ENCODE measurements at places on chromosomes 11 and 22. TPM values are rescaled to one million over a fixed set of nuclear protein-coding genes. Genes with fewer than 3 reads are reported as not detected.

GRCh38 chr11:125426818-125427528, 69.1 kb downstream of the FEZ1 start:
- DNase-seq: no peak

P4HA3 gene
- 0.18 TPM for polyA plus RNA-seq

DNA sequence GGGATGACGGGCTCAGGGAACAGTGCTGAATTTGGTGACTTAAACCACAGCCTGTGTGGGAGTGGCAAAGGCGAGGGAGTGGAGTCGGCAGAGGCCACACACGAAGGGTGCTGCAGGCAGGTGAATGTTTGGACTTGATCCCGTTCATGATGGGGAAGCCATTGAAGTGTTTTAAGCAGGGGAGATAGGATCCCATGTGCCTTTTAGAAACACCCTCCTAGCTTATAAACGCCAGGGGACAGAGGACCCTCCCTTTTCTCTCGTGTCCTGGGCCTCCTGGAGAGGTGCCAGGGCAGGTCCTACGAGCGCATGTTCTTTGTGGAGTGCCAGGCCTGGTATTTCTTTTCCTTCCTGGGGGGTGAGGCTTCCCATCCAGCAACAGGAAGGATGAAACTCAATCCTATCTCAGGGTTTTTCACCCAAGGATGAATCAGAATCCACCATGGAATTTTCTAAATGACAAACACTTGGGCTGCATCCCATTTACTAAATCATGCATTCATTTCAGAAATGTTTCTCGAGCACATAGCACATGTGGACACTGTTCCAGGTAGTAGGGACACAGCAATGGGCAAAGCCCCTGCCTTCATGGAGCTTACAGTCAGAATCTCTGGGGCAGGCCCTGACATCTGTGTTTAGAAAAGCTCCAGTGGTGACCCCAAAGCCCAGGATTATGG, 59.6 kb downstream of the CHRDL2 start:
- no peak for DNase-seq

- no peak for DNase-seq
Measured at GRCh38 chr11:47296045-47296444, 26.1 kb downstream of the MADD start.

NFAM1 gene
- 2.0 TPM for polyA plus RNA-seq

DNA sequence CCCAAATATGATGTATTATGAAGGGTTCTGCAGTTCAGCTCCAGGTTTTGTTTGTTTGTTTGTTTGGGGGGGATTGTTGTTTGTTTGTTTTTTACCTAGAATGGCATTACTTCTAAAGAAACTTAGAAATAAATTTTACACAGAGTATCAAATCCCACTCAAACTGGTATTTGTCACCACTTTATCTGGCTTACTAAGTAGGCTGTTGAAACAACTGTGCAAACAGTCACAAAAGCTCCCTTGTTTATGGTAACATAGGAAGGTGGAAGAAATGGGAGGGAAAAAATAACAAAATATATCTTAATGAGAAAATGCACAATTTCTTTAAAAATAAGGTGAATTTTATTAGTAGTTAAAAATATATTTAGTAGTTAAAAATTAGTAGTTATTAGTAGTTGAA, 108.3 kb upstream of the ANO5 start:
- no peak for DNase-seq

SYT7 gene
- polyA plus RNA-seq: 1.3 TPM

GRCh38 chr22:49372530-49373288, 455.0 kb downstream of the BRD1 start:
- no peak for DNase-seq

DNA sequence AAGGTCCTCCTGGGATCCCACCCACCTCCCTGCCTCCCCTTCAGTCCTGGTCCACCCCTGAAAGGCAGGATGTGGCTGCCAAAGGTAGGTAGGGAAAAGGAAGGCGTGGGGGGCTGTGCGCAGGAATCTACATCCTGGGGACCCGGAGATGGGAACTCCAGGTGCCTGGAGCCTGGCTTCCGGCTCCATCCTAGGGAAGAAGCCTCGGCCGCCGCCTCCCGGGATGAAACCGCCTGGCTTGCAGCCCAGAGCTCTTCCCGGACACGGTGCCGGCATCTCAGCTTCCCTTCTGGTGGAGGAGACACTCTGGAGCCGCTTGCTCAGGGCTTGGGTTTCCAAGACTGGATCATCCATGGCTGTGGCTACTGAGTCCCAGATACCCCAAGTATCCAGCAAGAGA, 33.3 kb upstream of the PDGFB start:
- DNase-seq: no peak

GRCh38 chr11:29844701-29845379, 172.0 kb downstream of the KCNA4 start:
- DNase-seq: no peak

GRCh38 chr22:41681616-41682015, 7.1 kb downstream of the SNU13 start:
- DNase-seq: no peak

SLC22A6 gene
- polyA plus RNA-seq: not detected

NAALAD2 gene
- polyA plus RNA-seq: 0.23 TPM

GRCh38 chr11:78694152-78694551, 119.5 kb upstream of the NARS2 start:
- no peak for DNase-seq

GRCh38 chr11:120306519-120307242, 18.4 kb upstream of the TLCD5 start:
- no peak for DNase-seq

DNA sequence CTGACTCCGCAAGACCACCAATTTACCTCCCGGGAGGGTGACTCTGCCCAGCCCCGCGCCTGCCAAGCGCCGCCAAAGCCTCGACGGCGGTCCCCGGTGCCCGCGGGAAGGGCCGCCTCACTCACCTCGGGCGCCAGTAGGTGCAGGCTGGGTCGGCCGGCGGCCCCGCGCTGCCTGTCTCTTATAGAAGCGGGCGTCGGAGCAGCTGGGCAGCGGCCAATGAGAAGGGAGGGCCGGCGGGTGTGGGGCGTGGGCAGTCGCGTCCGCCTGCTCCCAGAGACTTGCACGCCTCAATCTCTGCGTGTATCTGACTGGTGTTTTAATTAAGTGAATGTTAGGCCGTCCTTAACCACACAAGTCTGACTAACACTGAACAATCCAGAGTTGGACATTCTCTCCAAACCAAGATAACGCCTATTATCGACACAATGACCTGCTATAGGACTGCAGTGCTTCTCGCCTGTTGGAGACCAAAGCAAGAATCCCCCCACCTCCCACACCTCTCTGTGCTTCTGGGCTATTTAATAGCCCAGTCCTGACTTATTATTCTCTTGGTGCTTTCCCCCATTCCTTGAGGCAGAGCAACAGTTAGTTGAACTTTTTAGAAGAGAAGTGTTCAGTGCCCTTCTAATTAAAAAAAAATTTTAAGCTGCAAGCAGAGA, at the start of gene TPH1:
Gene TPH1 (minus strand): TSS at position 154 of the 662 bp plus-strand sequence. CDS start 5,507 bp downstream, outside the sequence.
- DNase-seq: no peak

DNA sequence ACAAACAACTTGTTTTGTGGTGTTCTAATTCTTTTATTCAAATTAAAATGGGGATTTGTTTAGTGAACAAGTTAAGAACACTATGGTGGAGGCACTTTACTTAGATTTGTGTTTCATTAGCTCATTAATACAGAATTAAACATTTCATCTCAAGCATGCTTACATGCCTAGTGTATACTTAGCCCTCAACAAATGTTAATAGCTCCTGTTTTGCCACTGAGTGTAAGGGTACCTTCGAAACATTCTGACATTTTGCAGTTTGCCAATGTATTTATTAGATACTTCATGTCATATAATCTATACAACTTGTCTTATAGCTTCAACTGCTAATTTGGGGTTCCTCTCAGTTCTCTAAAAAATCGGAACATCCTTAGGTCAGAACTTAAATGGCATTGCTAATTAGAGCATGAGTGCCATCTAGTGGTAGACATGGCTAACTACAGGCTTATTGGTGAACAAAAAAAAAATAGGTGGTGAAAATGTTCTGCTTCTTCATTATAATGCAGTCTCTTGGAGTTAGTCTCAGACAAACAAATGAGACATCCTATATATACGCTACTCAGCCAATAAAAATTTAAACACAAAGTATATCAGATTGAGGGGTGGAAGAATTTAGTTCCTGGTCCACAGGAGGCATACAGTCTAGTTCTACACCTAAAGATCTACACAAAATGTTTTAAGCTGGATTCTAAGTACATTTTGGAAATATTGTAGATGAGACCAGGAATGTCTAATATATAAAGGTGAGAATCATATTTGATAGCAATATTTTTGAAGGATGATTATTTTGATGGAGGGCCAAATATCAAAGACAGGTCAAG, 4.9 kb upstream of the CNTN5 start:
- DNase-seq: peak; percentile 42

SCGB1A1 gene
- 27.2 TPM for polyA plus RNA-seq

- DNase-seq: peak; percentile 58
Measured at GRCh38 chr11:68213135-68213515, at the start of gene KMT5B. Gene KMT5B, minus strand, starts transcription at chr11:68213296. Its CDS starts 23,220 bp downstream, at chr11:68190076.

DNA sequence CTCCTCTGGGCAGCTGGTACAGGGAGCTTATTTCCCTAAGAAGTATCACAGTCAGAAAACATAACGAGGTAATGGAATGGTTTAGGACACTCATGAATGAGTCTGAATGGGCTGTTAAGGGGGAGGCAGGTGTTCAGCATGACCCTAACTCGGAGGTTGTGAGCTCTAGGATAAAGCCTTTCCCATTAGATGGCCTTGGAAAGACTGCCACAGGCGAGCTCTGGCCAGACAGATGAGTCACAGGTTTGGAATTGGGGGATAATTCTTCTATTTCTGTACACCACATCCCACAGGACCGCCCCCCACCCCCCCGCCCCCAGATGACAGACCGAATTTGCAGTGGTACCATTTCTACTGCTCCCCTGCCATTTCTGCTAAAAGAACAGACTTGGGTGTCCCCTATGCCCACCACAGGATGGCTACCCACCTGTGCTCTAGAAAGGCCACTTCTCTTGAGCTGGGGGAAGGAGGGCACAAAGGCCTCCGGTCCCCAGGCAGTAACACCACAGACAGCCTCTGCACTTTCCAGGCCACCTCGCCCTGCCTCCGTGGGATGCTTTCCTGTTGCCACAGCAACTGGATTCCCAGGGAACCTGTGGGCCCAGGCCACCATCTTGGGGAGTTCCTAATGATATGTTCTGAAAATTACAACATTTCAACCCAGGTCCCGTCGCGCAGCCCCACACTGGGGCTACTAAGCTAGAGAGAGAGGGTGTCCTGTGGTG, 76.7 kb downstream of the TRIM29 start:
- no peak for DNase-seq

All from thymus (tissue), 14 donors.